Renal cortical epithelial cell (primary cell): ENCODE measurements at places on chromosomes 3 and 15.

DNA sequence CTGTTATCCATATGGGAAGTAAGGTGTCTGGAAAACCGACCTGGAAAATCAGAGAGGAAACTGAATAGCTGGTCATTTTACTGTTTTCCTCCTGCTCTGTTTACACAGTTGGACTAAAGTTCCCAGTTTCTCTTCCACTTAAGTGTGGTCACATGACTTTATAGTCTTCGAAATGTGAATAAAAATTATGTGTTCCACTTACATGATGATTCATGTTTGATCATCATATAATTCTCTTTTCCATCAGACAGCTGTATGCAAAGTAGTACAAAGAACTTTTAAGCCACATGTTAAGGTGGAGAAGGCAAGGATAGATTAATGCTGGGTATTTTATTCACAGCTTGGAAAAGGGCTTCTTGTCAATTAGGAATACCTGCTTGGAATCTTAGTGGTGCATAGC lies 525.5 kb upstream of the BCHE start:
- no peak for DNase-seq

DNA sequence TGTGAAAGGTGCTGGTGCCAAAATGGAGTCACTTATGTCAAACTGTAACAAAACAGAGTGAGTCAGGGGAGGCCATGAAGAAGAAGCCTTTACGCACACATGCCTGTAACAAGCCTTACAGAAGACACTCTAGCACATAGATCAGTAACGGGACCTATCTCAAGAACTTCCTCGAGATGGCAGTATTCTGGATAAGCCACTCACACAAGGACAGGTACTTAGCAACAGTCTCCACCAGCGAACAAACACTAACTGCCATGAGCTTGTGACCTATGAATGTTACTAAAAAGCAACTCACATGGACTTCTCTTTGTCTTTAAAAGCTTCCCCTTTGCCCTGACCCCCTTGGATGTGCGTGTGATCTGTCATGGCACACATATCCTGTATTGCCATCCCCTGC lies 235.1 kb downstream of the CD47 start:
- DNase-seq: peak; percentile 56

DNA sequence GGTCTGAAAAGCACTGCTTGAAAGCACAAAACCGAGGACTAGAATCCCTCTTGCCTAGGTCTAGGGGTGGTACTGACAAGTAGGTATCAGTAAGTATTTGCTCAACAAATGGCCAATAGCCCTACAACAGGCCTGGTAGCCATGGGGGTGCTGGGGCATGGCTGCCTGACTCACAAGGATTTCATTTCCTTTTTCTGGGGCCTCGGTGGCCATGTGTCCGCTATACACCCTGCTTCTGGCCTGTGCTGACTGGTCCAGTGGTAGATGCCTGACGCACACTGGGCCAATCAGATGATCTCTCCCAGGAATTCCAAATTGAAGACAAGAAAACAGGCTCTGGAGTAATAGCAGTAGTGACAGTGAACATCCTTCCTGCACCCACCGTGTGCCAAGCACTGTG lies 29.4 kb downstream of the MELTF start:
- no peak for DNase-seq

GRCh38 chr15:59166601-59167265 lies 39.9 kb upstream of the LDHAL6B start:
- DNase-seq: no peak

DNA sequence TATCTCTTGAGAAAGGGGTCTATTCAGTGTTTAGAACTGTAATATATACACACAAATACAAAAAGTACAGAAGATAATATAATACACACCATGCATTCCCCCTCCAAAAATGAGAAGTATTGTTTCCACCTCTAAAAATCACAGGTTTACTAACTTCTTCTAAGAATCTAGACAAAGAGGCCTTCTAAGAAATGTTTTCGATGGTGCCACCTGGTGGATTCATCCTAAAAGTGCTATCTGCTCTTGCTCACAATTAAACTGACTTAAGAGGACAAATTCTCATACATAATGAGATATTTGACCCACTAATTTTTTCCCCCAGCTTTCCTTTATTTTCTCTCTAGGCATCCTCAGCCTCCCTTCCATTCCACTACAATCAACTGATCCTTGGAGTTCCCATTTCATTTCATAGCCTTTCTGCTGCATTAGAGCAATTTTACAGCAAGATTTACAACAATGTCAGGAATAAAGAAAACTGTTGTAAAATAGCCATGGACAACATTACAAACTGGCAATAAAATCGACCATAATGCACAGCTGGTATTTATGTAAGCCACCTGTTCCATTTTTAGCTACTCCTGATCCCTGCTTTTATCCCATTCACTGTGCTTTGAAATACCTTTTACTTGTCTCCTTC lies 124.6 kb downstream of the ARRDC4 start:
- DNase-seq: peak; percentile 81

GRCh38 chr3:138940446-138940845 lies 6.5 kb downstream of the FOXL2 start:
- DNase-seq: no peak

GRCh38 chr3:42690191-42690590 lies 4.9 kb downstream of the KLHL40 start:
- no peak for DNase-seq

GRCh38 chr3:67389176-67389575 lies 265.2 kb downstream of the SUCLG2 start:
- DNase-seq: no peak

DNA sequence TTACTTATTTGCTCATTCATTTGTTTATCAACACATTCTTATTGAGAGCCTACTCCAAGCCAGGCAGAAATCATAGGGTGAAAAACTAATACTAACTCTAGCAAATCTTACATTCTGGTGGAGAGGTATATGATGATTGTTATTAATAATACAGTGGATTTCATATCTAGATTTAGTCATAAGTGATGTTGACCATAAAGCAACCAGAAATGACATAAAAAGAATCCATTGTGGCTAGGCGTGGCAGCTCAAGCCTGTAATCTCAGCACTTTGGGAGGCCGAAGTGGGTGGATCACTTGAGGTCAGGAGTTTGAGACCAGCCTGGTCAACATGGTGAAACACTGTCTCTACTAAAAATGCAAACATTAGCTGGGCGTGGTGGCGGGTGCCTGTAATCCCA lies 26.2 kb upstream of the IL20RB start:
- DNase-seq: no peak
